ENCODE measurements at places on chromosomes 12 and 14.

GRCh38 chr14:50452296-50452695 is 55.6 kb upstream of the CDKL1 start:
- DNase-seq, result no peak

DNA sequence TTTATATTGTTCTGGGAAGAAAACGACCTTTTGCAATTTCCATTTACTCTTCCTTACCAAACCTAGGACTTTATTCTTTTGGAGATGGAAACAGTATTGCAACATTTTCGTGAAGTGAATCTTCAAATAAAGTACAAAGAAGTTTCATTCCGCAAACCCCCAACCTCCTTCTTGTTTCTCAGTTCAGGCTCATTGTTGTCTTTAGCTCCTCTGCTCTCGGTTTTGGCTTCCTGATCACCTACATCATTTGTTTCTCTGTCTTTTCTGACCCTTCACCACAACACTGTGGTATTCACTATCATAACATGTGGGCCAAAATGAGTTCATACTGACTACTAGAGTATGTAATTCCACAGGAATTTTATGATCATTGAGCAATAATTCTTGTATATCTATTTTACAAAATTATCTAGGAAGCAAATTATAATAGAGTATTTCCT is 266.8 kb downstream of the ADAMTS20 start:
- DNase-seq, result peak; percentile 92

GRCh38 chr12:51390891-51391282 is 319 bp downstream of the GALNT6 start:
- DNase-seq, result peak; percentile 48

GRCh38 chr14:90714811-90715210 is 101.4 kb downstream of the TTC7B start:
- peak; percentile 49 for DNase-seq

GRCh38 chr14:58091883-58092630 is 60.0 kb downstream of the ARMH4 start:
- no peak for DNase-seq

GRCh38 chr12:39103552-39104165 is 198.3 kb upstream of the CPNE8 start:
- DNase-seq, result peak; percentile 53

DNA sequence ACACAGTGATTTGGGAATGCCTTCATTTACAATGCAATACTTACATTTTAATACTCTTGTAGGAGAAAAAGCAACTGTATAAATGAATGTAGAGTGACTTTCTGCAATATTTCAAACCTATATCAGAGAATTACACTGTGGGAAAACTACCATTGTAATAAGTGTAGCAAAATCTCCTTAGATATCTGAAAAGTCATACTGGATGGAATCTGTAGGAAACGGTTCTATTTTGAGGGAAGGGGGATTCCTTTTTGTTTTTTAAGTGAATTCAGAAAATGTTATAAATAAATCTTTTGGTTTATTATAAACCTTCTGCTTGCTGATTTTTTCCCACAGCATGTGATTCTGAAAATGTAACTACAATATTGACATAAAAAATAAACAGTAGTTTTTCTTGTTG is 23.0 kb downstream of the ZNF891 start:
- DNase-seq, result no peak

- no peak for DNase-seq
These were observed 22.1 kb downstream of the ATP6V0A2 start for GRCh38 chr12:123734268-123734667.

DNA sequence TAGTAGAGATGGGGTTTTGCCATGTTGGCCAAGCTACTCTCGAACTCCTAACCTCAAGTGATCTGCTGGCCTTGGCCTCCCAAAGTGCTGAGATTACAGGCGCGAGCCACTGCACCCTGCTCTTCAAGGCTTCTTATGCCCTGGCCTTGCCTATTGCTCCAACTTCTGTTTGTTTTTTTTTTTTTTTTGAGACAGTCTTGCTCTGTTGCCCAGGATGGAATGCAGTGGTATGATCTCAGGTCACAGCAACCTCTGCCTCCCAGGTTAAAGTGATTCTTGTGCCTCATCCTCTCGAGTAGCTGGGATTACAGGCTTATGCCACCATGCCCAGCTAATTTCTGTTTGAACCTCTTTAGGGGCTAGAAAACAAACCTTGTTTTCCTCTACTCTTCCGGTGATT is 6.0 kb upstream of the ABCD4 start:
- no peak for DNase-seq

Data from ELR (cell line).